OCI-M1 (cell line): ENCODE measurements at places on chromosomes 3 and 15.
A peak's percentile ranks its signal among the peaks of the same experiment; 100 is the strongest.

GRCh38 chr3:49500732-49501609, 30.9 kb downstream of the DAG1 start:
- DNase-seq: peak; percentile 74

GRCh38 chr3:110727056-110727455, 344.6 kb upstream of the NECTIN3 start:
- DNase-seq: no peak

DNA sequence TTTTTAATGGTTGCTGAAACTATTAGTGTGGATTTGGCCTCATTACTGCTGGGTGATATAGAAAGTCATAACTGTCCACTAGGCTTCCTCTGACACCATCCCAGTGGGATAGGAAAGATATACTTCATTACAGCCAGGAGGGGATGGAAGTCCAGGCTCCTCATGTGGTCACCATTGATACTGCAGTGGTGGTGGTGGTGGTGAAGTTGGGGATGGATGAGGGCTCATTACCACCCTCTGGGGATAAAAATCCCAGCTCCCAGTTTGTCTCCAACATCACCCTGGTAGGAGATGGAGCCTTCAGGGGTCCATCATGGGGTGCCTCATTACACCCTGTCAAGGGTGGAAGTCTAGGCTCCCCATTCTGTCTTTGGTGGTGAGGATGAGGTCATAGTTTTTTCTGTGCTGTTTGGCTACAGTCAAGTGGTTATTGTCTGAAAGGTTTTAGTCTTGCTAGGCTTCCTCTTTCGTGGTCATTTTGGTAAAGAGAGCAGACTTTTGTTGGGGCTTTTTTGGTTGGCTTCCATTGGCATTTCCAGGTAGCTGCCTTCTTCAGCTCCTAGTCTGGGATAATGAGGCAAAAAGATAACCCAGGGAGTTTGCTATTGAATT, 30.1 kb upstream of the FILIP1L start:
- peak; percentile 56 for DNase-seq

- DNase-seq: no peak
Observed at GRCh38 chr15:70867911-70868467, 14.0 kb upstream of the LARP6 start.

DNA sequence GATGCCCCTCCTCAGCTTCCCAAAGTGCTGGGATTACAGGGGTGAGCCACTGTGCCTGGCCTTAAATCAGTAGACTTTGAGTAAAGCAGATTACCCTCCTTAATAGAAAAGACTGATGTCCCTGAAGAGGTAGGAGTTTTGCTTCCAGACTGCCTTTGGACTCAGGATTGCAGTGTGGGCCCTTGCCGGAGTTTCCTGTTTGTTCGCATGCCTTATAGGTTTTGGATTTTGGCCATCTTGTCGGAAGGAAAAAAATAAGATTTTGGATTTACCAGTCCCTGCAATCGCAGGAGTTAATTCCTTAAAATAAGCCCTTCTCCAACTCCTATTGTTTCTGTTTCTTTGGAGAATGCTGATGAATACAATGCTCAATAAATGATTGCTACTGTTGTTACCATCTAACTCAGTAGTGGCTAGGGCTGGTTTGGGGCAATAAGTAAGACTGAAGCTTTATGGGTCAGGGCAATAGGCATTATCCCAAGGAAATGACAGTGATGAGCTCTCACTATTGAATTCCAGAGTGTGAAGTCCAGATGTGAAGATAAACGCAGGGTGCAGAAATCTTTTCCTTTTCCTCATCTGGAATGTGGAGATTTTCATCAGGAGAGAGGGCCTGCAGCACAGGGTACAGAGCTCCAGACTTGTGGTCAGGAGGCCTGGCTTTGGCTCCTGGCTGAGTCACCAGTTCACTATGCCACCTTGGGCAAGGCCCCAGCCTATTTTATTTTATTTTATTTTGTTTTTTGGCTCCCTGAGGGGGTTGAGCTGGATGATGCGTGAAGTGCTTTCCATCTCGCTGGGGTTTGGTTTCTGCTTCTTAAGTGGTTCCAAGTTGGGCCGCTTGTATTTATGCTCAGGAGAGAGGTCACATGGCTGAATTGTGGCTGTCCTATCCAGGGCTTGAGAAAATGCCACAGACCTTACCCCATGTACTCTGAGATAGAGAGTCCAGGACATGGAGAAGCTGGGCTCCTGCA, 25.3 kb downstream of the FOXL2 start:
- DNase-seq: no peak

DNA sequence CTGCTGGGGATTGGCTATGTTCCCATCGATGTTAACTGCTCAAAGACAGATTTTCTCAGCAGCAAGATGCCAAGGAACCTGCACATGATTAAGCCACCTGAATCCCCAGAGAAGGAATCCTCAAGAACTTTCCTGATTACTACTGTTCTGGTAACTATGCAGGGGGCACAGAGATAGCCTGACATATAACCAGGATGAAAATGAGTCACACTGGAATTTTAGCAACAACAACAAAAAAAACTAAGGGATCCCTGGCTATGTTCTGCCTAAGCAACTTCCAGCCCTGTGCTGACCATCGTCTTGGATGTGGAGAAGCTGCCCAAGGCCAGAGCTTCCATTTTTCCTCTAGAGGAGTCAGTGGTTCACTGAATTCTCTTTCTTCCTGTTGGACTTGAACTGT, 13.8 kb downstream of the RIOX2 start:
- DNase-seq: no peak

DNA sequence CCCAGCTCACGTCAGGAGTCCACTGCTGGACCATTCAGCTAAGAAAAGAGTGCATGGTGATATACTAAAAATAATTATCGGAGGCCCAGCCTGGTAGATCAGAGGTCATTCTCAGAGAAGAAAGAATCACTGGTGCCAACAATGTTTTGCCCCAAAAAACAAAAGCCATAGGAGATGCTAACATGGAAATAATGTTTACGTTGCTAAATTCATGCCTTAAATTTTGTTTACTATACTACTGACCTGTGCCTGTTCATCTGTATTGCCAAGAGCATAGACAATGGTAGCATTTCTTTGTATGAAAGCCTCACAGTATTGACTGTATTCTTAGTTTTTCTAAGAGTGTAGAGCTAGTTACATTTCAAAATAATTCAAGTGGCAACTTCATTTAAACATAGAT, 138.1 kb upstream of the GPR149 start:
- DNase-seq: no peak

DNA sequence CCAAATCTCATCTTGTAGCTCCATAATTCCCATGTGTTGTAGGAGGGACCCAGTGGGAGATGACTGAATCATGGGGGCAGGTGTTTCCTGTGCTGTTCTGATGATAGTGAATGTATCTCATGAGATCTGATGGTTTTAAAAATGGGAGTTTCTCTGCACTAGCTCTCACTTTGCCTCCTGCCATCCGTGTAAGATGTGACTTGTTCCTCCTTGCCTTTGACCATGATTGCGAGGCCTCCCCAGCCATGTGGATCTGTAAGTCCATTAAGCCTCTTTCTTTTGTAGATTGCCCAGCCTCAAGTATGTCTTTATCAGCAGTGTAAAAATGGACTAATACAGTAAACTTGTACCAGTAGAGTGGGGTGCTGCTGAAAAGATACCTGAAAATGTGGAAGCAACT, 44.5 kb downstream of the DUT start:
- no peak for DNase-seq

DNA sequence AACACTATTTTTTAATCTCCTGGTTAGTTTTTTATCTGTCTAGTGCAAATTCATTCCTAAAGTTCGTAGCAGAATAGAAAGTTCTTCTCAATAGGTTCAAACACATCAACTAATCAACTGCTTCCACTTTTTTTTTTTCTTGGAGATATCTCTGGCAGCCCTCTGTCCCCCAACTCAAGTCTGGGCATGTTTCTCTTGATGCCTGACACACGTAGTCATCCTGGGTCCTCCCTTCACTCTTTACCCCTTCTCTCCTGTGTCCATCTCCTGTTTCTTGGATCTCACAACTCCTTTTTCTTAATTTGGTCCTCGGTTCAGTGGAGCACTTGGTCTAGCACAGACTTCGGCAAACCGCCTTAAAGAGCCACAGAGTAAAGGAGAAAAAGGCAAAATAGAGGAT, 14.4 kb downstream of the TNFAIP8L3 start:
- no peak for DNase-seq

DNA sequence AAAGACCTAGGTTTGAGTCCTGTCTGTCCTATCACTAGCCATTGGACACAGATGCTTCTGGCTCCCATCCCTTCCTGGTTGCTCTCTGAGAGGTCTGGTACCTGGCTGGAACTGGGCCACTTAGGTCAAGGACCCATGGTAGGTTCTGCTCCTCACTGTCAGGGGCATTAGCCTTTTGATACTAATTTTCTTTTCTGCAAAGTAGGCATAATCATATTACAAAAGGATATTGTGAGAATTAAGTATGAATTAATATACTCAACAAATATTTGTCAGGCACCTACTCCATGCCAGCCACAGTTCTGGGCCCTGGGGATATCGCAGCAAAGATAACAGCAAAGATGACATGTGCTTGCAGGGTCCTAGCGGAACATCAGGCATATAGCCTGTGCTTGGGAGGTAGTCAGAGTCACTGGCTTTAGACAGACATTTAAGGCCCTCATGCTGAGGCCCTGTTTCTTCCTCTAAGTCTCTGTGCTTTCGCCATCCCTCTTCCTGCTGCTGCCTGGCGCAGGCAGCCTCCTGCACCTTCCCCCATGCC, 25.6 kb upstream of the LCTL start:
- DNase-seq: no peak

DNA sequence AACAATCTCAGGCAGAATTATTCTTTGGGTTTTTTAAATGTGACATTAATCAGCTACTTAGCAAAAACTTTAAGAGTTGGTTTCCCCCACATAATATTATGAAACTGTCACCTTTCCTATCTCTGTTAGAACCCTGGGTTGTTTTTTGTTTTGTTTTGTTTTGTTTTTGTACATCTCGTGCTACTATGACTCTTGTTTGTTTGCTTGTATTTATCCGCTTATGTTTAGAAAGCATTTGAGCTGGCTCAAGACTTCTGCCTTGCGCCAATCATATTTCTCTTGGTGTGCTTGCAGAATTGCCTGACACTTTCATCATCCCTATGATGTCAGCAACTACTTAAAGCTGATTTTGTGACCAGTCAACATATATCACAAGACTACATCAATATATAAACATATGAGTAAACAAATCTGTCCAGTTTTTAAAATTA, 116.9 kb downstream of the DCLK3 start:
- peak; percentile 84 for DNase-seq

- DNase-seq: no peak
Observed at GRCh38 chr3:94294806-94295205, 231.9 kb downstream of the NSUN3 start.

DNA sequence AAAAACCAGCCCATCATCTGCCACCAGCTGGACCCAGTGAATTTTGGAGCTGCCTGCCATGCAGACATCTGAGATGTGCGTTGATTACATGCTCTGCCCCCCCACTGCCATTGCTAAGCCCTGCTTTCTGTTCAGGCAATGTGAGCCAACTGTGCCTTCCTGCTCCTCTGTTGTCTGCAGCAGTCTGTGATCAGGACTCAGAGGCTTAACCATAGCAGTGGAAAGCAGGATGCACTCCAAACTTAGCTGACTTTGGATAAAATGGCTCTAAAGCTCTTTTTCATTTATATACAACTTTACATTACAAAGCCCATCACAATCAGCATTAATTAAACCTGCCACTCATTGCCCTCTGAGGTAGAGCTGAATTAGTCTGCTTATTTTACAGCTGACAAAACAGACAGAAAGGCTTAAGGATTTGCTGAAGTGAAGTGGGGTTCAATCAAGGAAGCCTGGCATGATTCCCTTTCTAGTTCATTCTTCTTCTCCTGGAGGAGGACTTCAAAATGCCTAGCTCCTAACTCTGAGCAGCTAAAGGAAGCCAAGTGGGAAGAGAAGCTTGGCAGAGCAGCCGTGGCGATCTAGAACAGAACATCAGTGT, 15.7 kb upstream of the RPS27L start:
- no peak for DNase-seq

DNA sequence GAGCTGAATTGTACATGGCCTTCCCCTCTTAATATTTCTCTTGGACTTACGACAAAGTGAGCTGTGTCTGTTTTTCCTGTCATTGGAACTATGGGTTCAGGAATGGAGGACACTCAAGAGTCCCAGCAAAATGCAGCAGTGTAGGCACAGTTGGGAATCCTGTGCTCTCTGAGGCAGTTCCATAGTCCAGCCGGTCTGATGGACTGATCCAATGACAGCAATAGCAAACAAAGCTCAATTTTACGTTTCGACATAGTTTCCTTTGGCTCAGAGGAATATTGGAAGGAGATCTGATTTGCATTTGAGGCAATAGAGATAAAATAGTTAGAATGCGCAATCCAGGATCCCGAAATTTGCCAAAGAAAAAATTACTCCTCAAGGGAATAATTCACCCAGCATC, 276.9 kb upstream of the CNTN3 start:
- no peak for DNase-seq

- DNase-seq: peak; percentile 2
Observed at GRCh38 chr15:80420658-80421057, 16.5 kb downstream of the ARNT2 start.

DNA sequence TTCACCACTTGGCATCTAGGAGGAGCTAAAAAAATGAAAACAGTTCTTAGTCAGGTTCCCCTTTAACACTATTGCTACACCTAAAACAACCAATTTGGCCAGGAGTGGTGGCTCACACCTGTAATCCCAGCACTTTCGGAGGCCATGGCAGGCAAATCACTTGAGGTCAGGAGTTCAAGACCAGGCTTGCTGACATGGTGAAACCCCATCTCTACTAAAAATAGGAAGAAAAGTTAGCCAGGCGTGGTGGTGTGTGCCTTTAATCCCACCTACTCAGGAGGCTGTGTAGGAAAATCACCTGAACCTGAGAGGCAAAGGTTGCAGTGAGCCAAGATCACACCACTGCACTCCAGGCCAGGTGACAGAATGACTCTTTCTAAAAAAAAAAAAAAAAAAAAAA, 124.1 kb downstream of the DGKG start:
- no peak for DNase-seq

DNA sequence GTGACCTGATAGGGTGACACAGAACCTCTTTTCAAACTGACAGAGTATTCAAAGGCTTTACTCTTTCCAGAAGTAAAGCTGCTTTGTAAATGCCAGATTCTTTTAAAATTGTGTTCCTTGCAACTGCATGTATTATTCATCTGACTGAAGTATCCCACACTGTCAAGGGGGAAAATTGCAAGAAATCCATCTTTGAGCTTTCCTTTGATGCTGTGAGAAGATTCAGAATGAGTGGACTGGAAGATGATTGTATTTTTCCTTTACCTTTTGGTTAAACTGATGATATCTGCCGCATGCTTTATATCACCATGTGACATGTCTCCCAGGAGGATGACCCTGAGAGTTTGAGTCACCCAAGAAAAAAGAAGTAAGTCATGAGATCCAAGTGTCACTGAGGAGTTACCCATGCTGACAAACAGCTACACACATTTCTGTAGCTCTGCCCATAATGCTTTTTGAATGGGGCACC, 250.8 kb upstream of the CBLB start:
- peak; percentile 31 for DNase-seq
